ENCODE measurements at places on chromosomes 7 and 10.

- DNase-seq = no peak
Measured at GRCh38 chr7:109696723-109697122, 1127.0 kb downstream of the DNAJB9 start.

- DNase-seq = no peak
Measured at GRCh38 chr7:129713544-129713943, 102.0 kb downstream of the NRF1 start.

DNA sequence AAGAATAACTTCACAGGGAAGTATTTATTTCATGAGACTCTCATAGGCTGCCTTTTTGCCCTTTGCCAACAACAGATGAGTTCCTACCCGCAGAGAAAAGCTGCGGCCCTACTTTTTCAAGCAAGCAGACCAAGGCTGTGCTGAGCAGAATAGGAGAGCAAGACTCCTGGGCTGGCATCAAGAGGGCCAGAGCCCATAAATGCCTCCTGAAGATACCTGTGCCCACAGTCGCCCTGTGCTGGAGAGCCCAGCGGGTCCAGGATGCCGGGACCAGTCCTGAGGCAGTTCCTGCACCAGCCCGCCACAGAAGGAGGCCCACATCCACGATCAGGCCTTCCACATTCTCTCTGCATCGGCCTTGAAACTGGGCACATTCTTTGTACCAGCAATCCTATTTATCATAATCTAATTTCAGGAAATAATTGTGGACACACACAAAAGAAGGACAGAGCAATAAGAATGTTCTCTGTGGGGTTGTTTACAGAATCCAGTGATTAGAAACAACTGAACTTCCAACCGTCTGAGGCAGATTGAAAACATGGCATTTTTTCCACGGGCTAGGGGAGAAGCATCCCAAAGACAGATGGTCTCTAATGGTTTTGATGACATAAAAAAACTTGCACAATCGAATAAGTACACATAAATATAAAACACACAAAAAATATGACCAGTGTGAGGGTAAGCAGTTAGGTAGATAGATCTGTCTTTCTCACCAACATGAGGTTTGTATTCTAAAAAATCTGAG, 95.6 kb downstream of the CPXM2 start:
- DNase-seq = no peak

GRCh38 chr7:101618916-101619315, 10.2 kb downstream of the MYL10 start:
- DNase-seq = no peak

DNA sequence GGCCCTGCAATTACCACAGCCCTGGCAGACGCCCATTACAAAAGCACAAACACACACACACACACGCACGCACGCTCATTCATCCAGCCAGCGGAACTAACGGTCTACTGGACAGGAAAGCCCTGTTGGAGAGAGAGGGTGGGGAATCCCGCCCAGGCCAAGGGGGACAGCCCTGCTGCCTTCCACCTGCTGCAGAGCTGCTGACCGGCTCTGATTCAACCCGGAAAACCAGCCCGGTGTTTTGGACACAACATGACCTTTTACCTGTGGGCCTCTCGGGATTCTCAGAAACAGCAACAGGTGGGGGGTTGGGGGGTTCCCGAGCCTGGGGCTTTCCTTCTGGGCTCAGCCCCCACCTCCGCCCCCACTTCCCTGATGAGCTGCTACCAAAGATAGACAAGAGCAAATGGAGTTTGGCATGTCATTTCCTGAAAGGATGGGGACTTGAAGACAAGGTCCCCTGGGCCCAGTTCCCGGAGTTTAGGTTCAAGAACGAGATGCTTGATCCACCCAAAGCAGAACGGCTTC, 18.5 kb upstream of the SERPINE1 start:
- DNase-seq = no peak

DNA sequence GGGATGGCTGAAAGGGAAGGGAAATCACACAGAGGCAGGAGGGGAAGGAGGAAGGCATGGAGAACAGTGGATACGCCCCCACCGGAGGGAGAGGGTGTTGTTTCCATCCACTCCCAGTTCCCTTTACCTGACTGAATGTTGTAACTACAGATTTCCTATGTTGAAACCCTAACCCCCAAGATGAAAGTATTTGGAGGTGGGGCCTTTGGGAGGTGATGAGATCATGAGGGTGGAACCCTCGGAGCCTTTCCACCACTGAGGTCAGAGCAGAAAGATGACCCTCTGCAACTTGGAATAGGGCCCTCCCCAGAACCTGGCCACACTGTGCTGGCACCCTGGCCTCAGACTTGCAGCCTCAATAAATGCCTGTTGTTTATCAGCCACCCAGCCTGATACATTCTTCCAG, 48.6 kb upstream of the CNPY1 start:
- DNase-seq = no peak

- no peak for DNase-seq
Measured at GRCh38 chr10:132685921-132686680, 99.8 kb downstream of the NKX6-2 start.

- no peak for DNase-seq
Measured at GRCh38 chr10:132892004-132892403, 50.4 kb downstream of the CFAP46 start.

DNA sequence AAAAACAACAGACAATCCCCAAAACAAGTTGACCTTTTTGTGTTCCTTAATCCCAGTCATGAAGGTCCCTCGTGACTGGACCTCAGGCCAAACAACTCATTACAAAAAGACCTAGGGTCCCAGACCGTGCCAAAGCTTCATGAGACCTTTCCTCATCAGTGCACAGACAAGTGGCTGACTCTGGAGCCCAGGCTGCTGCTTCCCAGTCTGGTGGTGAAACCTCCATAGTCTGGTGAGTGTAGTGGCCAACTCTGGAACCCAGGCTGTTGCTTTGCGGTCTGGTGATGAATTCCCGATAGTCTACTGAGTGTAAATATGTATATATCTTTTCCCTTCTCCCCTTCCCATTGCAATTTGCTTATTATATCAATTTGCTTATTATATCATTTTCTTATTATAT, 22.1 kb upstream of the SLC18A3 start:
- DNase-seq = no peak

- DNase-seq = no peak
Measured at GRCh38 chr10:1652151-1652550, 85.2 kb downstream of the ADARB2 start.

DNA sequence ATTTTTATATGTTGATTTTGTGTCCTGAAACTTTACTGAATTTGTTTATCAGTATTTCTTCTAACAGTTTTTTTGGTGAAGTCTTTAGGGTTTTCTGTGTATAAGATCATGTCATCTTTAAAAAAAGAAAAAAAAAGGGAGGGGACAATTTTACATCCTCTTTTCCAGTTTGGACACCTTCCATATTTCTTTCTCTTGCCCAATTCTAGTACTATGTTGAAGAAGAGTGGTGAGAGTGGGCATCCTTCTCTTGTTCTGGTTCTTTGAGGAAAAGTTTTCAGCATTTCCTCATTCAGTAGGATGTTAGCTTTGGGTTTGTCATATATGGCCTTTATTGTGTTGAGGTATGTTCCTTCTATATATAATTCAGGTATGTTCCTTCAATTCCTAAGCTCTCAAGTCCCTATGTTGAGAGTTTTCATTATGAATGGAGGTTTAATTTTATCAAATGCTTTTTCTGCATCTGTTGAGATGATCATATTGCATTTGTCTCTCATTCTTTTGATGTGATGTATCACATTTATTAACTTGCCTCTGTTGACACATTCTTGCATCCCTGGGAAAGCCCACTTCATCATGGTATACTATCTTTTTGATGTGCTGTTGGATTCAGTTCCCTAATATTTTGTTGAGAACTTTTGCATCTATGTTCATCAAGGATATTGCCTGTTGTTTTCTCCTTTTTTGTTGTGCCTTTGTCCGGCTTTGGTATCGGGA, 12.1 kb downstream of the TAS2R40 start:
- no peak for DNase-seq

GRCh38 chr7:10803720-10804119, 170.0 kb upstream of the PHF14 start:
- DNase-seq = no peak

DNA sequence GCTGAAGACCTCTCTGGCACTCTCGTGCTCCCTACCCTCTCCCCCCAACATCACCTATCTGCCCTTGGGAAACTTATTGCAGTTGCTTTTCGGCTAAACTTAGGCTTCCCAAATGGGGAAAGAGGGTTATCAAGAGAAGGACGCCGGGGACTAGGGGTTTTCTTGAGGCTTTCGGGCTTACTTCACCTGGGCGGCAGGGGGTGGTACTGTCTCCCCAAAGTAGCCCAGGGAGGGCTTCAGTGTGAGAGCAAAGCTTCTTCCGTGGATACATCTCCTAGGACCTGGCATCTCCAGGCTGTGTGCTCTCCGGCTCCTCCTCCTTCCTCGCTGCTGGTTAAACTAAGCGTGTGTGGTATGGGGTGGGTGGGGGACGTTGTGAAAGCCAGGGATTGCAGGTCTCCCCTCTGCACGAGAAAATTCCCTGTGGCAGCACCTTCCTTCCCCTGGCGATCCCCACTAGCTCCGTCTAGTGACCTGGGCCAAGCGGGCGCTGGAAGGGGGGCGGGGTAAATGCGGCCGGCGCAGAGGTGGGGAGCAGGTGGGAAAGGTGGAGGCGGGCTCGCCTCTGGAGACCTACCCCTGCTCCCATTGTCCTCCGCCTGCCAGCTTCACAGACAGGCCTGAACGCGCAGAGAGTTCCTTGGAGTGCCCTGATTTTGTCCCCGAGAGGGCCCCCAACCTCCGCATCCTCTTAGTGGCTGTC, 1.1 kb downstream of the PLXDC2 start:
- DNase-seq = no peak

- no peak for DNase-seq
Measured at GRCh38 chr7:110317541-110318265, 773.2 kb upstream of the LRRN3 start.

DNA sequence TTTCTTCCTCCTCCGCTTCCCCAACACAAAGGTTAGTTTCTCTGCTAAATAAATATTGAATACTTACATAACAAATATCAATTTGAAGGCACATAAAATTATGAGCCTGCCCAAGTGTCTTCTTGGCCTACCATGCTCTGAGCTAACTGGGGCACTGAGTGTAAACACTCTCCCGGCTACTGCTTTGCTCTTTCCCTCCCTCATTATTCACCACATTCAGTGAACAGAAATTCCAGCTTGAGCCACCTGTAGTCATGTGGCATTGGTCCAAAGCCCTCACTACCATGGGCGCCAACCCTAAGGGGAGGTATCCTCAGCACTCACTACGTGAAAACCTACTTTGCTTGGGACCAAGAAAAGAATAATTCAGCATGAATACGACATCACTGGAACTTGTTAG, 409.0 kb downstream of the KCNMA1 start:
- DNase-seq = no peak

- peak; percentile 95 for DNase-seq
Measured at GRCh38 chr7:100126931-100127865, at the start of gene MBLAC1. TSS of gene MBLAC1 (plus strand) at chr7:100126967. CDS start at chr7:100127396, 429 bp downstream.

DNA sequence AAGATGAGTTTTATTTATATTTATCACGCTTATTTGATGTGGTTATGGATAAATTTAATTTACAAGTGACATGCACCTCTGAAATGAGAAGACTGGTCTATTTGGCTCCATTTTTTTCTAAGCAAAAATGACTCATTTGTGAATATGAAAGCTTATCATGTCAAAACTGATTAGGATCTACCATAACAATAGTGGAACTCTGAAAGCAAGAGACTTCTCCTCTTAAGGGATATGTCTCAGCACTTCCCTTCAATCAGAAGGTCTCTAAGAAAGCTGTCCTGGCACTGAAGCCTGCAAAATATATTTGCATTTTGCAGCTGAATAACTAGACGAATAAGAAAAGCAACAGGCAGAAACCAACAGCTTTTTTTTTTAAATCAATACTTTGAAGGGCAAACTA, 12.7 kb downstream of the FAS start:
- DNase-seq = no peak

DNA sequence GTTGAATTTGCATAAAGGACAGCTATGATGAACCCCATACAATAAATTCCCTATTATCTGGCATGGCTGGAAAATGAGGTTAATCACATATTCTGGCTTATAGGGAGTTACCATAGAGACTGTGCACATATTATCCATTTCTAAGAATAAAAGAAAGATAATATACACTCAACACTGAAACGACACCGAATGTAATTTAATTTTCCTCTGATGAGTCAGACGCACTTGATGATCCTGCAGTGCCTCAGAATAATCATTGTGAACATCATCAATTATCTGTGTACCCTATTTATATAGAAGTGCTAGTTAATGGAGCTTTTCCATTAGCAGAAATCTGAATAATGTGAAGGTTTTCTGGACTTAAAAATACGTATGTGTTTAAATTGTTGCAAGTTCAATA, 60.2 kb downstream of the SGCE start:
- DNase-seq = no peak

DNA sequence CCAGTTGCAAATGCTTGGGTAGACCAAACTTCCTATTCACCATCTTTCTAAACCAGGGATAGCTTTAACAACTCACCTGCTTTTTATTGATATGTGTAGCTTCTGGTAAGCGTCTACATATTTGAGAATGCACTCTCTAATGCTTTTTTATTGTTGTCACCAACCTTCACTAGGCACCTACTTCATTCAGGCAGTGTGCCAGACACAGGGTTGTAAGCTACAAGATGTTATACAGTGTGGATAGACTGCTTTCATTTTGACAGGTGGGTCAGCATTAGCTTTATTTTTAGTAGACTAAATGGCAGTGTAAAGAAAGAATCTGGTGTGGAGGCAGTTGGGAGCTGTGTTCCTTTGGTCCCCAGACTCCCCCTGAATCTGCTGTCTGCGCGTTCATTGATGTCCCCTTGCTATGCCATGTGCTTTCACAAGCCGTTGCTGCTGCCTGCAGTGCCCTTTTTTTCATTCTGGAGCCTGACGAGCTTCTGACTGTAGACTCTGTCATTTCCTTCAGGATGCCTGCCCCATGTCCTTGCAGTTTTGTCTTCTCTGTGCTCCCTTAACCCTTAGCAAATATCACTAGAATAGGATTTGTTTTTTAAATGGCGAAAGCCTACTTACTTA, 32.1 kb downstream of the NRF1 start:
- DNase-seq = no peak

DNA sequence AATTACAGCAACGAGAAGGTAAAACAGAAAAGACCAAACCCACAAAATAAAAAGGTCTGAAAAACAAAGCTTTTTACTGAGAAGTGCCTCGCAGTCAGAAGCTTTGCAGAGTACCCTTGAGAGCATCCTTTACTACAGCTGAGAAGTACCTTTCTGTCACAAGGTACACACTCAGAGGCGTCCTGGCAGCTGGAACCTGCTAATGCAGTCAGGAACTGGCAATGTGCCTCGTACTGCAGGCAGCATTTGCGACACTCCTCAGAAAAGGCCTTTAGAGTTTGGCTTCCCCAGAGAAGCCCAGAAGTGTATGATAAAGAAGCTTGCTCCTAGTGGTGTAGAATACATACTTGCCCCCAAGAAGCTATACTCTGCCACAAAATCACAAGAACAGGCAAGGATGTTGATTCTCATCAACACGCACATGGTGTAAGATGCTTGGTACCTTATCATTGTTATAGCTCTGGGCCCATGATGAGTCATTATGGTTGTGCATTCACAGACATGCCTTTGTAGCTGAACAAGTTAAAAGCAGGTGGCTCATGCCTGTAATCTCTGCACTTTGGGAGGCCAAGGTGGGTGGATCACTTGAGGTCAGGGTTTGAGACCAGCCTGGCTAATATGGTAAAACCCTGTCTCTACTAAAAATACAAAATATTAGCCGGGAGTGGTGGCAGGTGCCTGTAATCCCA, 2.0 kb upstream of the GTPBP4 start:
- DNase-seq = no peak
